Small intestine (tissue), 16 donors: ENCODE measurements at places on chromosomes 7 and 10.

DNA sequence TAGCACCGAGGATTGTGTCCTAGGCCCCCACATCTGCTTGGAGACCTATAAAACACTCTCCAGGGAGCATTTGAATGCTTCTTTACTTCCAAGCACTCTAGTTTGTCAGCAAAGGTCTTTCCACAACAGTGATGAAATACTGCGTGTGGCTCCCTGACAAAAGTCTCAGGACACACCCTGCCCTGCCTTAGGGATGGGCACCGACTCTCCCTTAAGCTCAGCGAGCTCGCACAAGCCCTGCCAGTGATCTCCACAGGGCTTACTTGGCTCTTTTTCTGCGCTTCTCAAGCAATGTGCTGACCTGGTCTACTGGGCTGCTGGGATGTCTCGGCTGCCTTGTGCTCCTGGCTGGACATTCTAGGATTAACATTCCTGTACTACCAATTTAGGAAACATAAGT, 84.3 kb upstream of the MPP7 start:
- no peak for DNase-seq

- no peak for DNase-seq
Observed at GRCh38 chr10:6610647-6611046, 30.6 kb upstream of the PRKCQ start.

DNA sequence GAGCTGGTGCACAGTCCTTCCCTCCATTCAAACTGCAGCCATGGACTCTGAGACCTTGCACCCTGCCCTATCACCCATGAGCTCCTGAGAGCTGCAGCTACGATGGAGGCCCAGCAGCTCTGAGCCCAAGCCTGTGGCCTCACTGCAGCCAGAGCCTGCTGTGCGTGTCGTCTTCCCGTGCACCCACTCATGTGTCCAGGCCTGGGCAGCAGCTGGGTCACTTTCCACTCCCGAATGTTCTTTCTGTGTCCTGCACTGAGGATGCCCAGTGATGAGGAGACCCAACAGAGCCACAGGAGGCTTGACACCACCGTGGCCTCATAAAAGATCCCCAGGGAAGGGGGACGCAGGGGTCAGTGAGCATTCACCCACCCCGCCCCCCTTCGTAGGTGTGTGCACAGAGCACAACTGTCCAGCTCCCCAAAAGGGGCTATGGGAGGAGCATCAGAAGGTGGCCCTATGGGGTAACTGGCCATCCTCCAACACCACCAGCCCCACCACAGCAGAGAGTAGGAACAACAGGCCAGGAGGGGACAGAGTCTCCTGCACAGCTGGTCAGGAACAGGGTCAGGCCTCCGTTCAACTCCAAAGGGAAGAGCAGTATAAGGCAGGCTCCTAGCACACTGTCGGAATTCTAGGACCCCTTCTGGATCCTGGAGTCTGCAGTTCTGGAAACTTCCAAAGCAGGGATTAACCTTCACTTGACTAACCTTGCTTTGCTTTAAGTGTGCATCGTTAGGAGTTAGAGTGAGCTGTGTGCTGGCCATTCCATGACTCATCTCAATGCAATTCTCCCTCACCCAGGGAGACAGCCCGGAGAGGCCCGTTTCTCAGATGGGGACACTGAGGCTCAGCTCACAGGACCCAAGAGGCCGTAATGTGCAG, 52.6 kb downstream of the RASGEF1A start:
- no peak for DNase-seq

DNA sequence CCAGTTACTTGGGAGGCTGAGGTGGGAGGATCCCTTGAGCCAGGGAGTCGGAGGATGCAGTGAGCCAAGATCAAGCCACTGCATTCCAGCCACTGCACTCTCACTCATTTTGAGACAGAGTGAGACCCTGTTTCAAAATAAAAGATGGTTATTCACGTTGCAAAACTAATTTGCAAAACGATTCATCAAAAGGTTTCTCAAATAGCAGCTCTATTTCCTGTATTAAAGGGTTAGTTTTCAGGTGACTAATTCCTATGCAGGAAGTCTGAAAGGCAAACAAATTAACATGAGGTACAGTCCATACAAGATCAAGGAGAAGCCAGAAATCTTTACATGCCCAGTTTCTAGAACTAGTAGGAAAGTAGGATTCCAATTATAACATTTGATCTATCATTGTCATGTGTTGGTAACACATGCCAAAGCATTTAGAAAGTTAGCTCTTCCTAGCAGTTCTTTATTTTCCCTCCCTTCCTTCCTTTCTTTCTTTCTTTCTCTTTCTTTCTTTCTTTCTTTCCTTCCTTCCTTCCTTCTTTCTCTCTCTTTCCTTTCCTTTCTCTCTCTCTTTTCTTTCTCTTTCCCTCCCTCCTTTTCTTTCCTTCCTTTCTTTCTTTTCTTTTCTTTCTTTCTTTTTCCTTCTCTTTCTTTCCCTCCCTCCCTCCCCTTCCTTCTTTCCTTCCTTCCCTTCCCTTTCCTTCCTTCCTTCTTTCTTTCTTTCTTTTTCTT, 49.3 kb downstream of the DENND2A start:
- DNase-seq, result no peak

DNA sequence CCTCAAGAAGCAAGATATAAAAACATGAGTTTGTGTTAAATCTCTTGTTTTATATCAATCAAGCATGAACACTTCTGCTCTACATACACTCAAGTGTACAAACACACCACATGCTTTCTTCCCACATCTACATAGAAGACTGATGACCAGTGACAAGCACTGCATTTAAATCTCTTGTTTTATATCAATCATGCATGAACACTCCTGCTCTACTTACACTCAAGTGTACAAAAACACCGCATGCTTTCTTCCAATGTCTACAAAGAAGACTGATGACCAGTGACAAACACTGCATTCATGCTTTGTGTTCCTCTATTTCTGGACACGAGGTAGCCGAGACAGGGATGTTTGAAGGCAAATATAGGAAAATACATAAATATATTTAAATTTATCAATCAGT, 642.0 kb upstream of the PFKP start:
- DNase-seq, result no peak

GRCh38 chr7:38000272-38000671, 79.8 kb downstream of the EPDR1 start:
- DNase-seq, result no peak

- DNase-seq, result no peak
Observed at GRCh38 chr7:127665922-127666321, 13.9 kb downstream of the SND1 start.

DNA sequence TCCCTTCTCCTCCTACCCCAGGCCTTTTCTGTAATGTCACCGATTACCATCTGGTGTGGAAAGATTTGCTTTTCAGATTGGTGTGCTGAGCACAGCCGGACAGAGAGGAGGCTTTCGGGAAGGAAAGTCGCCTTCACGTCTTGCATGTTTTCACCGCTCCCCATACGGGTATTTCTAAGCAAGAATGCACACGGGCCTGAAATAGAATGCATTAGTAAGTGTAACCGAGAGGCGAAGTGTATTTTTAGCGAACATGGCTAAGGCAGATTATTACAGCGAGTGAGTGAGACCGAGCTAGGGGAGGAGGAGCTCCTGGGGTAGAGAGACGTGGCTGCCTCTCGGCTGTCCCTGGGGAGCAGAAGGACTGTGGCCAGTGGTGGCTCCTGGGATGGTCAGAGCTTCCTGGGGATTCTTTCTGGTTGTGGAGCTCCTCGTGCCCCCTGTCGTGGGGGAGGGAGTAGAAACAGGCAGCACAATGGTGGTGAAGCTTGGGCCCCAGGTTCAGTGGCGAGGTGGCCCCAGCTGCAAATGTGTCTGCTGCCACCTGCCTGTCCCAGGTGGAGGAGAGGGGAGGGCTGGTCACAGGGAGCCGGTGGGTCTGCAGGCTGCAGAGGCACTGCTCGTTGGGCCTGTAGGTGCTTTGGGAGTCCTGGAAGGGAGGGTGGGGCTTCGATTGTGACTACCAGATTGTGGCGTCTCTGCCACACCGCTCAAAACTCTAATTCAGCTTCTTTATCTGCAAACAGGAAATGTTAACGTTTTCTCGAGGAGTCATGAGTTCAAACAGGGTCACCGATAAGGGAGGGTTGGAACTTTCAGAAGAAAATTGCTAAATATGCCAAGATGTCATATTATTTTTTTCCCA, 135.8 kb downstream of the CAMK1D start:
- DNase-seq, result peak; percentile 40

DNA sequence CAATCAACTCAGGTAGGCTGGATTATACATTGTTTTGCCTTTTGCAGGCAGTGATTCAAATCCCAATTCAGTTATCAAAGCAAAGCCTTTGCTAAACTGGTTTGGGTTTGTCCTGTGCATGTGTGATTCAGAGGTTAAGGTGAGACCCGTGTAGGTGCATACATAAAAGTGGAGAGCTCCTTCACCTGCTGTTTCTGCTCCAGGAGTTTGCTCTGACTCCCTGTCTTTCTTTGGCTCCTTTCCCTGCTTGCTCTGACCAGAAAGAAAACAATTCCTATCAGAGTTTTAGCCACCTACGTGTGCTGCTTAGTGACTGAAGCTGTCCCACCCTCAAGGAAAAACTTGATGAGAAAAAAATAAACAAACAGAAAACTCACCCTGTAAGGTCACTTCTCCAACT, 101.1 kb downstream of the TPST1 start:
- DNase-seq, result no peak

DNA sequence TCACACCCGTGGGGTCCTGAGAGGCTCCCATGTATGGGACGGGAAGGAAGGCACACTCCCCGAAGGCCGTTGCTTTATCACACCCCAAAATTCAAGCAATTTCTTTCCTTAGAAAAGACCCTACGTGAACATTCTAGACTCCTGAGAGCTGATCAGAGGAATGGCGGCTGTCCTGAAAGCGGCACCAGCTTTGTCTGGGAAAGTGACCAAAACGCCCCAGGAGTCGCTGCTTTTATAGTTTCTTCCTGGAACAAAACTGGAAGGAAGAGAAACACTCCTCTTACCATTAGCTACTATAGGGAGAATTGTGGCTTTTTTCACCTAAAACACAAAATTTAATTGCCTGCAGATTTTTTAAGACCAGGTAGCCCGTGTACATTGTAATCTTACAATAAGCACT, 261.8 kb upstream of the RNF32 start:
- DNase-seq, result no peak

DNA sequence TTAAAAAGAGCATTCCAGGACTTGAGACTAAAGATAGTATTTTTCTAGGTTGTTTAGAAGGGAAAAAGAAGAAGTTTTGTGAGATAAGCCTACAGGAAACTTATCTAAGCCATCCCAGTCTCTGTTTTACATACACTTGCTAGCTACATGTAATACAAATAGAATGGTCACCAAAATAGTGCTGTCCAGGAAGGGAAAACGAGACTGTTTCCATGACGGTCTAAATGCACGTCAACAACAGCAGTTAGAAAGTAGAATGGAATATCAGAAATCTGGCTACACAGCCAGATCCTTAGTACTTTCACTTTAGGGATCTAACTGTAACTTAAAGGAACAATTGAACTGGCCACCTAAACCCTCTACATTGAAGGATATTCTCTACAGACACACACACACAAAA, 117.6 kb downstream of the TSPAN12 start:
- no peak for DNase-seq

DNA sequence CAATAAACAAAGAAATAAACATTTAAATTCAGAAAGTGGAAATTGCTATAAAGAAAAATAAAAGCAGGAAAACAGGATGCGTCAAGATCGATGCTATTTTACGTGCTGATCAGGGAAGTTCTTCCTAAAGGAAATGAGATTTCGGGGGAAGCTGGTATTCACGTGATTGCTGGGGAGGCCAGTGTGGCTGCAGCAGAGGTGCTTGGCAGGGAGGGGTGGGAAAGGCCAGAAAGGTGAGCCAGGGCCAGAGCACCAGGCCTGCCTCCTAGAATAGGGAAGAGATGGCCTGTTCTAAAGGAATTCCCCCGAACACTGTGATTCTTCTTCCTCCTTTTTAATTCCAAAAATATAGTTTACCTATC, 923 bp upstream of the CREB3L2 start:
- DNase-seq, result no peak

DNA sequence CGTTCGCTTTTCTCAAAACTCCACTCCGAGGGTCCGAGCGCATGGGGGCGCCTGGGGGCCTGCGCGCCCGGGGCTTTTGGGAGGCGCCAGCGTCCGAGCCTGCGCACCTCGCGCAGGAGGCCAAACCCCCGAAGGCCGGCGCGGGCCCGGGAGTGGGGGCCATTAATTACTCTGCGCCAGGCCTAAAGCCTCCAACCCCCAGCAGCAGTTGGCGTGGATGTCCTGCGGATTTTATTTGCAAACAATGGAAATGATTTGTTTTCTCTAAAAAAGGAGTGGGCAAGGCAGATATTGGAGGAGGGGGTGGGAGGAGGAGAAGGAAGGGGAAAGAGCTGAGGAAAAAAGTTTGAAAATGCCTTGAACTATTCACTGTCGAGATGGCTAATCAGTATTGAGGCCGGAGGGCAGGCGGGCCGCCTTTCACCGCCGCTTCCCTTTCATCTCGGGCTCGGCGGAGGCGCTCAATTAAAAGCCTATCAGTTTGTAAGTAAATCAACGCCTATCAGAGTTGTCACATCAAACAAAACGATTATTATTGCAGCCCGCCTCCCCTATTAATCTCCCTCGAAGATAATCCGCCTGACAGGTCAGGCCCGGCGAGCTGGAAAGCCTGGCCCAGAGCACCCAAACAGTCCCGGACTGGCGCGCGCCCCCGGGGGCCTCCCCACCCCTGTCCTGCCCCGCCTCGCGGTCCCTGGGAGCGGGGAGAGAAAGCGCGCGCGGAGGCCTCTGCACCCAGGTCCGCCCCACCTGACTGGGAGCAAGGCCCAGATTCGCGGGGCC, 3.4 kb upstream of the ZNF503 start:
- DNase-seq, result peak; percentile 72

- no peak for DNase-seq
Observed at GRCh38 chr10:63718006-63718405, 196.8 kb downstream of the REEP3 start.

DNA sequence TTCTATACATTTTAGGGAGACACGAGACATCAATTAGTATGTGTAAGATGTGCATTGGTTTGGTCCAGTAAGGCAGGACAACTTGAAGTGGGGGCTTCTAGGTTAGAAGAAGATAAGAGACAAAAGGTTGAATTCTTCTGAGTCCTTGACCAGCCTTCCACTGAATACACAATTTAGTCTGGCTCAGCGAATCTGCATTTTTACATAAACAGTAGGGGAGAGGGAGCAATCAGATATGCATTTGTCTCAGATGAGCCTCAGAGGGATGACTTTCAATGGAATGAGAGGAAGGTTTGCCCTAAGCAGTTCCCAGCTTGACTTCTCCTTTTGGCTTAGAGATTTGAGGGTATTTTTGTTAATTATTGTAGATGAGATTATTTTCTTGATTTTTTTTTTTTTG, 20.0 kb upstream of the C10orf90 start:
- DNase-seq, result no peak
